Osteoblast (primary cell): ENCODE measurements at places on chromosomes 16 and 17. TPM values are rescaled to one million over a fixed set of nuclear protein-coding genes. Genes with fewer than 3 reads are reported as not detected.
A peak's percentile ranks its signal among the peaks of the same experiment; 100 is the strongest.

DNA sequence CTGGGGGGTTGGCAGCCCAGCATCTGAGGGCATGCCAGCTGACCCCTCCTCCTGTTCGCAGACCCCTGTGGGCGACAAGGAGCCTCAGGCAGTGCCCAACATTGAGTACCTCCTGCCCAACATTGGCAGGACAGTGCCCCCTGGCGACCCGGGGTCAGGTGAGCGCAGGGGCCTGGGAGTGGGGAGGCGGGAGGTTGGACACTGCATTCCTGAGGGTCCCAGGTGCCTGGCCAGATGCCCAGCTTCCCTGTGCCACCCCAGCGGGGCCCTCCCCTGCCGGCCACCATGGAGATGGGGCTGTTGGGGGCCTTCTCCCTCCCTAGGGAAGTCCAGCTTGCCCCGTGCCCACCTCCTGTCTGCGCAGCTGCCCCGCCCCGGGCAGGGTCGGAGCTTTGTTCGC lies 70.1 kb downstream of the ARHGAP23 start:
- no peak overlapping the region for H3K4me3 ChIP-seq
- no peaks in the 10 kb centered on the region for H3K4me1 ChIP-seq
- H3K36me3 ChIP-seq = peaks cover 59% of the 10 kb centered on the region
- peak; percentile 34 for DNase-seq
- no peak overlapping the region for H3K27ac ChIP-seq
- H3K27me3 ChIP-seq = no peaks in the 10 kb centered on the region

DNA sequence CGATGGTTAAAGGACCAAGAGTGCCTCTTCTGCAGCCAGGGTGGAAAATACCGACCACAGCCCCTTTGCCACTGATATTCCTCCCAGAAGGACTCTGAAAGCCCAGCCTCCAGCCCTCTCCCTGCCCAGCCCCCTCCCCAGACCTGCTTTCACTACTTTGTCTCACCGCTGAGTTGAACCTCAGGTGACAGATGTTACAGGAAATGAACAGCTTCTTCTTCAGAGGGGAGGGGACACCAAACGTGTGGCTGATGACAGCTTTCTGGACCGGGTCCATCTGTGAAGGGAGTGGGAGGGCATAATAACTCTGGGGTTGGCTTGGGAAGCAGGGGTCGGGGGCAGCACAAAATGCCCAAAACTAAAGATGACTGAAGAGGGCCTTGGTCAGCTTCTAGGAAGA lies 14.2 kb downstream of the NKIRAS2 start:
- no peak for DNase-seq
- no peaks in the 10 kb centered on the region for H3K36me3 ChIP-seq
- no peak overlapping the region for H3K4me3 ChIP-seq
- H3K4me1 ChIP-seq = no peaks in the 10 kb centered on the region

DNA sequence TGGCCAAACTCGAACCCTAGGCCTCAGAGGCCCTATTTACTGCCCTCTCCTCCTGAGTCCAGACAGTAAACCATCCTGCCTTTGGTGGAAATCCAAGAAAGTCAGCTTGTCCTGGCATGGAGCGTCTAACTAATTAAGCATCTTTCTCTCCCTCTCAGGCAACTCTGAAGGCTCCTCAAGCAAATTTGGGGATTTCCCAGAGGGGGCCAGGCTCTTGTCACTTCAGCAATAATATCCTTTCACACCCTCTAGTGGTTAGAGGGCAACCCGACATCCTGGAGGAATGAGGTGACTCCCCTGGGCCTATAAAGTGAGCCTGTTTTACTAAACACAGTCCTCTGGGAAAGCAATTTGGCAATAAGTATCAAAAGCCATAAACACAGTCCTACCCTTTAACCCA lies 60.4 kb downstream of the NOG start:
- no peaks in the 10 kb centered on the region for H3K4me1 ChIP-seq
- no peak for DNase-seq
- H3K4me3 ChIP-seq = no peak overlapping the region

DNA sequence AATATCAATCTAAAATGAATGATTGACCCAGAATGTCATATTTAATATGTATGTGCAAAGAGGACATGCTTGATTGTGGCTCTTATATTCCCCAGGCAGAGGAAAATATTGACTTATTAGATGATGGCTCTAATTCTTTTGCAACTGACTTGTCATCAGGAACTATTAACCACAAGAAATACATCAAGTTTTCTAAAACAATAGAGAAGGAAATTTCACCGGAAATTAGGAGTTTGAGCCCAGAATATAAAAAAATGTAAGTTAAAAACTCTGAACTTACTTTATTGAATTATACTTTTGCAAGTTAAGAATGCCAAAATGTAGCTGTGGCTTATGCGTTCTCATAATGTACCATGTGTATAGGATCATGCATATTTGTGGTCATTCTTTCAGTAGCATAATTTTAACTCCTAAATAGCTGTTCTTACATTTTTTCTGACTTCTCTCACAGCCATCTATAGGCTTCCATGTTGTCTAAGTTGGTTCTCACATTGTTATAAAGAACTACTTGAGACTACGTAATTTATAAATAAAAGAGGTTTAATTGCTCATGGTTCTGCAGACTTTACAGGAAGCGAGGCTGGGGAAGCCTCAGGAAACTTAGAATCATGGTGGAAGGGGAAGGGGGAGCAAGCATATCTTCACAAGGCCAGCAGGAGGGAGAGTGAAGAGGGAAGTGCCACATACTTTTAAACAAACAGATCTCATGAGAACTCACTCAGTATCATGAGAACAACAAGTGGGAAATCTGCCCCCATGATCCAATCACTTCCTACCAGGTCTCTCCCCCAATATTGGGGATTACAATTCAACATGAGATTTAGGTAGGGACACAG lies 11.6 kb downstream of the EFCAB13 start:
- DNase-seq = no peak
- H3K4me3 ChIP-seq = no peak overlapping the region
- no peak overlapping the region for H3K27ac ChIP-seq
- no peaks in the 10 kb centered on the region for H3K4me1 ChIP-seq
- no peaks in the 10 kb centered on the region for H3K36me3 ChIP-seq

DNA sequence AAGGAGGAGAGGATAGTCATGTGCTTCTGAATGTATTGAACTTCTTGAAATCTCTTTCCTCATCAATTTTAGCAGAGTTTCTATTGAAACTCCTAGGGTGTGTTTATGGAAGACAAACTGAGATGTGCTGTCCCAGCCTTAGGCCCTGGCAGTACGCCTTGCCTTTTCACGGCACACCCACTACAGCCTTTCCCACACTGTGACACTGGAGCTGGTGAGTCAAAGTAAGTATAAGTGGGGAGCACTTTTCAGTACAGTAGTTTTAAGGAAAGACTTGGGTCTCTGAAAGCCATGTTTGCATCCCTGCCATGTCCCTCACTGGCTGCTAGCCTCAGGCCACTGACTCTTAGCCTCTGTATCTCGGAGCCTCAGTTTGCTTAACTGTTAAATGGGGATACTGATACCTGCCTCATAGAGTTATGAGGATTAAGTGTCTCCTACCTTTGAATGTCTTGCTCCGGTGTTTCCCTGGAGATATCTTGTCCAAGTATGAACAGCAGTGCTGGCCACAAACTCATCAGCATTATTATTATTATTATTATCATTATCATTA lies 144.7 kb upstream of the CRHR1 start:
- H3K27ac ChIP-seq = no peak overlapping the region
- DNase-seq = peak; percentile 62
- H3K27me3 ChIP-seq = no peaks in the 10 kb centered on the region
- no peaks in the 10 kb centered on the region for H3K4me1 ChIP-seq

GRCh38 chr16:59971264-59971663 lies 1237.1 kb upstream of the GOT2 start:
- no peak overlapping the region for H3K4me3 ChIP-seq
- H3K27me3 ChIP-seq = no peaks in the 10 kb centered on the region
- no peak overlapping the region for H3K27ac ChIP-seq
- DNase-seq = no peak

GRCh38 chr16:69867784-69868560 lies 83.2 kb upstream of the CLEC18A start:
- no peaks in the 10 kb centered on the region for H3K36me3 ChIP-seq
- peaks cover 18% of the 10 kb centered on the region for H3K4me1 ChIP-seq
- H3K4me3 ChIP-seq = no peak overlapping the region
- no peaks in the 10 kb centered on the region for H3K27me3 ChIP-seq

DNA sequence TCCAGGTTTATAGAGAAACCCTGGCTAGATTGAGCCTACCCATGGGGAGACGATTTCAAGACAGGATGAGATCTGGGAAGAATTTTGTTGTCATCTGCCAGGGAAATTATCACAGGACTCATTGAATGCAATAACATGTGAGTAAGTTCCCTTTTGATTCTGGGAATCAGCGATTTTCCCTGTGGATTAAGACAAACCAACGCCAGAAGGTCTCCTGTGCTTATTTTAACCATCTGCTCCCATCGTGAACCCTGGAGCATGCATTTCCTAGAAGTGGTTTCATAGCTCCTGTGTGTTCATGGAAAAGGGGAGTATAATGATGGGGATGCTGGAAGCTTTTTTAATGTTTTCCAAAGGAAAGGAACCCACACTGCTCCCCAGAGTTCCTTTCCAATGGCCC lies 21.0 kb upstream of the ARHGAP44 start:
- DNase-seq = no peak
- no peaks in the 10 kb centered on the region for H3K4me1 ChIP-seq
- H3K4me3 ChIP-seq = no peak overlapping the region
- H3K27ac ChIP-seq = no peak overlapping the region

- H3K27ac ChIP-seq = peak overlapping the region; percentile 39
- H3K36me3 ChIP-seq = no peaks in the 10 kb centered on the region
- peaks cover 22% of the 10 kb centered on the region for H3K4me1 ChIP-seq
- peak; percentile 99 for DNase-seq
- no peaks in the 10 kb centered on the region for H3K27me3 ChIP-seq
- peak overlapping the region; percentile 78 for H3K4me3 ChIP-seq
Measured at GRCh38 chr16:67173808-67174705, 3.7 kb downstream of the NOL3 start.

- H3K4me3 ChIP-seq = no peak overlapping the region
- H3K27me3 ChIP-seq = peaks cover under 1% of the 10 kb centered on the region
- no peak overlapping the region for H3K27ac ChIP-seq
- peaks cover 16% of the 10 kb centered on the region for H3K4me1 ChIP-seq
- no peaks in the 10 kb centered on the region for H3K36me3 ChIP-seq
Measured at GRCh38 chr17:20096430-20096829, 87.3 kb downstream of the SPECC1 start.

DNA sequence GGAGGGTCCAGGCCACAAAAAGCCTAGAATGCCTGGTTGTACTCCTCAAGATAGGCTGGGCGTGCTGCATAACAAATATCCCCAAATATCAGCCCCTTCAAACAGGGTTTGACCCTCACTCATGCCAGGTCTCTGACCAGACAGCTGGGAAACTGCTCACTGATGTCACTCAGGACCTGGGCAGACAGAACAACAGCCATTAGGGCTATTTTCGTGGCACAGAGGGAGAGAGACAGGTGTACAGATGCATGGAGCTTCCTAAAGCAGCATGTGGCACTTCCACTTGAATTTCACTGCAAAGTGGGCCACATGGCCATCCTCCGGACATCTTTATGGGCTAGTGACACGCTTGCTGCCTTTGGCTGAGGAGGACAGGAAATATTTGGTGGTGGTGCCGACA lies 73.1 kb downstream of the SREBF1 start:
- no peak overlapping the region for H3K4me3 ChIP-seq
- peaks cover 2% of the 10 kb centered on the region for H3K4me1 ChIP-seq
- no peaks in the 10 kb centered on the region for H3K27me3 ChIP-seq

- H3K4me1 ChIP-seq = peaks cover 29% of the 10 kb centered on the region
- no peak overlapping the region for H3K27ac ChIP-seq
- H3K4me3 ChIP-seq = peak overlapping the region; percentile 77
- peaks cover 14% of the 10 kb centered on the region for H3K27me3 ChIP-seq
- peaks cover 11% of the 10 kb centered on the region for H3K36me3 ChIP-seq
- DNase-seq = peak; percentile 62
Measured at GRCh38 chr17:44008205-44008909, 3.9 kb downstream of the NAGS start.

GRCh38 chr16:74296104-74296431 lies 546 bp upstream of the PSMD7 start:
- H3K36me3 ChIP-seq = peaks cover 18% of the 10 kb centered on the region
- no peaks in the 10 kb centered on the region for H3K27me3 ChIP-seq
- peak overlapping the region; percentile 99 for H3K4me3 ChIP-seq
- H3K4me1 ChIP-seq = peaks cover 16% of the 10 kb centered on the region

DNA sequence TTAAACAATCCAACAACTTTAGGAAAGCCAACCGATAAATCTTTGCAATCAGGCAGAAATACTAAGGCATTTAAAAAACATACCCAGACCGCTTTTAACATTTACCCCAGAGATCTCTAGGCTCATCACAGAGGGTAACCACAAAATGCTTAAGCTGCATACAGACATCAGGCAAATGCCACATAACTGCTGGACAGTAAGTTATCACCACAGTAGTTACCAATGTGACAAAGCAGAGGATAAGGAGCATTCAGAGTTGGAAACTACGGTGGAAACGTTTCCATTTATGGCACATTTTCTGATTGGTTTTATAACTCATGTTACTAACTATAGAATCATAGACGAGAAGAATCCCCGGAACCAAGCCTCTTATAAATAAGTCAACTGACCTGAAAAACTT lies 77.5 kb downstream of the KANSL1 start:
- H3K4me1 ChIP-seq = peaks cover 10% of the 10 kb centered on the region
- no peaks in the 10 kb centered on the region for H3K27me3 ChIP-seq
- no peak for DNase-seq
- H3K4me3 ChIP-seq = no peak overlapping the region
- H3K27ac ChIP-seq = no peak overlapping the region
- no peaks in the 10 kb centered on the region for H3K36me3 ChIP-seq

Gene ATAD5
- total RNA-seq = 1.5 and 1.8 TPM in 2 replicates

Gene TEX19
- under 0.01 and 0.29 TPM in 2 replicates for total RNA-seq

Gene CCL1
- not detected in 2 replicates for total RNA-seq

Gene MYO15A
- 1.1 and 1.2 TPM in 2 replicates for total RNA-seq

Gene IRF8
- total RNA-seq = under 0.01 and 0.36 TPM in 2 replicates

Gene KLHL10
- 0.36 and 0.59 TPM in 2 replicates for total RNA-seq

Gene MC1R
- 4.7 and 5.1 TPM in 2 replicates for total RNA-seq

Gene ABCC3
- 12.4 and 28.6 TPM in 2 replicates for total RNA-seq

Gene NXN
- 60.7 and 68.8 TPM in 2 replicates for total RNA-seq

Gene KRT32
- not detected in 2 replicates for total RNA-seq

Gene AANAT
- total RNA-seq = not detected in 2 replicates

Gene CHD9NB
- 1.1 and 2.1 TPM in 2 replicates for total RNA-seq

Gene KRT15
- total RNA-seq = 0.59 and 0.72 TPM in 2 replicates
